Omental fat pad (tissue), 4 donors: ENCODE measurements at places on chromosomes 13 and 19.

DNA sequence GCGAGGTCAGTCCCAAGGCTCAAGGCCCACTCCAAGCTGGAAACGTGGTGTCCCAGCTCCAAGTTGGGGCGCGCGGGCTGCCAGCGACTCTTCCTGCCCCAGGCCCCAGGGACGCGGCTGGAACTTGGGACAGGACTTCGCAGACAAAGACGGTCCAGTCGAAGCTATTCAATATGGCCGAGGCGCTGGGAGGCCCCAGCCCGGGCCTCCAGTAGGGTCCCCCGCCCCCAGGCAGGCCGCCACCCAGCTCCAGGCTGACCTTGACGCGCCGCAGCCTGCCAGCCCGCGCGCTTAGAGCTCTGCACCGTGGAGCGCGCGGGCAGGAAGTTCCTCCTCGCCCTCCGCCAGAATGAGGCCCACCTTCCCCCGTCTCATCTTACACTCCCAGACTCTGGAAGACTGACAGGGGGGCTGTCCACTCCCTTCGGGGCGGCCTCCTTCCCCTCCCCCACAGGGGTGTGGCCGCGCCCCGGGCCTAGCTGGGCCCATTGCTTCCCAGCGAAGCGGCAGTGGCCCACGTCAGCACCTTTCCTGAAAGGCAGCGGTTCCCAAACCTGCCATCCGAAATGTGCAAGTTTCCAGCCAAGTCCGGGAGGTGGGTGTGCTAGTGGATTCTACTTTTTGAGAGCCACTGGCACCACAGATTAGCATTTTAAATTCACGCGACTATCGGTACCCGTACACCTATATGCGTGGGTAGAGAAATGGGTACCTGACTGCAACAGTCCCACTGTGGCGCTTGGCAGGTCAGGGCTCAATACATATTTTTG lies at the start of gene CCDC8:
TSS of gene CCDC8 (minus strand) at position 303 of the 770 bp plus-strand sequence. CDS start 754 bp downstream, outside the sequence.
- DNase-seq = no peak

DNA sequence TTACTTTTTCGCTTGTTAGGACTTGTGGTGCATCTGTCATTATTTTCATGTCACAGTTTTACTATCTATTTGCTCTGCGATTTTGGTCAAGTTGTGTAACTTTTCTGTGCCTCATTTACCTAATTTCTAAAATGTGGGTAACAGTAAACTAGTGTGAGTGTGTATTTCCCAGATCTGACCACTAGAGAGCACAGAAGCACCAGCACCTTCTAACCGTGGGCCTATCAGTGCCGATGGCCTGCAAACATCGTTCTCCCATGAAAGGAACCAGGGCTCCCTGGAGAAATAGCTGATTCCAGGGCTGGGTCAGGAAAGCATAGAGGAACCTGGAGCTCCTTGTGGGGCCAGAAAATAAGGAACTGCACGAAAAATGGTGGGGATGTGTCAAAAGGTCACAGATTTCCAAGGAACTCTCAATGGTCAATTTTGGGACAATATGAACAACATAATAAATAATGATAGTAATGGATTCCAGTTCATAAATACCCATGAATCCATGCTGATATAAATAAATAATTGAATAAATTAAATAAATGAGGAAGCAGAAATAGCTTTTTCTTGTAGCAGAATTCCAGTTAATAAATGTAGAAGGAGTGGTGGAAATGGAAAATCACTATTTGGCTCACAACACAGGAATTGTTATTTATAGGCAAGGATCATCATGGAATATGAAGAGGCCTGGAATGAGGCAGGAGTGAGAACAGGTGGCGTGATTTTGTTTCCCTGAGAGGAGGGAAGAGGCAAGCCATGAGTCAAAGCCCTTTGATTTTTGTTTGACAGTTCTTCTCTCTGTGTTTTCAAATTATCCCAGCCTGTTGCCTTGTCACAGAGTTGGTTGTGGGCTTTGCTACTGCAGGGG lies 31.1 kb downstream of the CEACAM8 start:
- no peak for DNase-seq

GRCh38 chr19:18418029-18418482 lies 1.1 kb upstream of the SSBP4 start:
- no peak for DNase-seq

GRCh38 chr13:35888981-35889380 lies 242.2 kb downstream of the DCLK1 start:
- no peak for DNase-seq

DNA sequence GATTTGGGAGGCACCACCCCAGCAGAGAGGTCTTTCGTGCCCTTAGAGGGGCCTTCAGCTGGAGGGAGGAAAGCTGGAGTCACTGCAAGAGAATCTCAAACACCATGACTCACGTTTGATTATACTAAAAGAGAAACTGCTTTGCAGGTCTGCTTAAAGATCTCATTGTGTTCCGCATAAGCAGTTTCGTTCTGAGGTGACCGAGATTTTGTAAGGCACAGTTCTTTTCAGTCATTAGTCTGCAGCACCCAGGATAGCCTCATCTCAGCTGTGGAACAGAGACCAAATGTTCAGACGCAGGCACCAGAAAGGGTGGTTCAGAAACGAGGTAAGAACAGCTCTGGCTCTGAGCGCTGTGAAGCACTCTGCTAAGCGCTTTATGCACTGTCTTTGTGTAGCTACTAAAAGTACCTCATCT lies 71.2 kb upstream of the GTF3A start:
- DNase-seq = no peak

DNA sequence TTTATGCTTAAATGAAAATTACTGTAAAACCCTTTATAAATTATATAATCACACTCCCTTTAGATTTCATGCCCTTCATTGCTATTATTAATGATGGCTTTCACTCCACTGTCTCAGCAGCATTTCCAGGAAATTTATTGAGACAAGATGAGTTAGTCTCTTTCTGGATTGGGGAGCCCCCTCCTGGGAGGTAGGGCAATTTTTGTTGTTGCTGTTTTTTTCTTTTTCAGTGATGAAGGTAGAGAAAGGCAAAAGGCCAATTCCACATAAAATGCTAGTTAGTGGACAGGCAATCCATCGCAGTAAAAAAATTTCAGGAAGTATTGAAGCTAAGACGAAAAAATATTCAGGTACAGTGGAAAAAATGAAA lies 80.2 kb downstream of the TEX26 start:
- DNase-seq = no peak

GRCh38 chr19:12574036-12574435 lies 22.8 kb upstream of the ZNF564 start:
- DNase-seq = no peak

DNA sequence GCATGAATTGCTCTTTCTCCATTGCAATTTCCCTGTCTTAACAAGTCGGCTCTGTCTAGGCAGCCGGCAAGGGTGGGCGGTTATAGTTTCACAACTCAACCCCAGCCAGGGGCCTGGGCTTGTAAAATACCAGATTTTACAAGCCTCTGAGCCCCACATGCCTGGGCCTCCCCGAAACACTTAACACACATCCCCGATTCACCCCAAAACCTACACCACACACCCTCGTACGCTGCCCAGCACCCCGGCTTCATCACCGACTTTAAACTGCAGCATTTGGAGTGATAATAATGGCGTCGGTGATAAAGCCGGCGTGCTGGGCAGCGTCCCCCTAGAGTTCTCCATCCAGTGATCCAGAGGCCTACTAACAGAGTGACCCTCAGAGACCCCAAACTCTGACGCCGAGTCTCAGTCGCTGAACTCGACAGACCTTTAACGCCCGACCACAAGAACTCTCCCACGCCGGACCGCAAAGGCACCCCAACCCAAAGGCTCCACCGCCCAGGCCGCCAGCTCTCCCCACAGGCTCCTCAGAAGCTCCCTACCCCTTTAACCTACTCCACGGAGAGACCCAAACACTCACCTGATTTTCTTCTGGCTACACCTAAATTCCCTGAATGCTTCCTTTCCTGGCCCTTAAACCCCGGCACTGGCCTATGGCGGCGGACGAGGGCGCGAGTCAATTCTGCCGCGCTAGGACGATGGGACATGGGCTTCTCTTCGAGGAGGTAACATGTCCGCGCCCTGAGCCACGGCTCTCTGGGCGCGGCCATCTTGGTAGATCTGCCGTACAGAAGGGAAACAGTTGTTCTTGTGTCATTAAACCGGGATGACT lies at the start of gene ZNF649:
TSS of gene ZNF649 (minus strand) at position 687 of the 835 bp plus-strand sequence. CDS start 4,910 bp downstream, outside the sequence.
- no peak for DNase-seq

DNA sequence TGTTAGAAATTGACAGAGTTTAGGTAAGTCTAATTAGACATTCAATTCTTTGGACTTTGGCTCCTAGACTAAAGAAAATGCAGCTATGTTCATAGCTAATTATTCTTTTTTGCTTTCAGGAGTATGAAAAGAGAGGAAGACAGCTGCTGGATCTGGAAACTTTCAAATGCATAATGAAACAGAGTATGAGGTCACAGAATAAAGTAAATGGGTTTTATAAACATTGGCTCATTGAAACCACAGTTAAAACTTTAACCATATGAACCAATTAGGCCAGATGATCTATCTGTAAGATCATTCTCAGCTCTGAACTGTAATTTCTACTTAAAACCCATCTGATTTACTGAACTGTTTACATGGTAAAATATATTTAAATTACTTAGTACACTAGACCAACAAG lies 82.7 kb downstream of the TEX26 start:
- no peak for DNase-seq
